Activated naive CD4-positive, alpha-beta T cell treated with anti-CD3 and anti-CD28 coated beads, Interleukin-2, amount 50 U/mL, for 16 hours (primary cell): ENCODE measurements at places on chromosomes 3 and 15.

DNA sequence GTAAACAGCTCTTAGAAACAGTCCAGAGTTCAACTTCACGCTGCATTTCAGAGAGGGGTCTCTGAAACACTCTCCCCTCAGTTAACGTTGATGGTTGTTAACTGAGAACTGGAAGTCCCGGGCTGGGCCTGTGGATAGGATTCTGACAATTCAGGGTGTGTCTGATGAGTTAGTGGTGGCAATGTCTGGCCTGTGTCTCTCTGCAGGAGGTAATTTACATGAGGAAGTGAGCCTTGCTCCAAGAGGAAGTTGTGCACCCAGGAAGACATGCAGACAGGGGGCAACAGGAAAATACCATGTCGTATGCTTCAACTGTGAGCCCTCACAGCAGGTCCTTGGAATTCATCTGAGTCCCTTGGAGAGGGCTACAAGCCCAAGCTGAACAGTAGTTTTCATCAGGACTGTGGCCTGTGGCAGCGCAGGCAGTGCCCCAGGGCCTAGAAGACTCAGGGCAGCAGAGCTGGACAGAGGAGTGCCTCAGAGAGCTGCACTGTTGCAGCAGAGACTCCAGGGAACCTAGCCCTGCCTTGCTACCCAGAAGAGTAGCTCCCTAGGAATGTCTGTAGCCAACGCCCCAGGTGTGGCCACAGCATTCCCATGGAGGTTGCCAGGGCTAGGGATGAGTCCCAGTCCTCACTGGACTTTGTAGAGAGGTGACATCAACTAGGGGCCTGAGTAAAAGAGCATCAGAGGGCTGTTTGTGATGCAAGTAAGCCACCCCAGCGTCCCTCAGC lies 104.6 kb upstream of the SELENOK start:
- no peak for DNase-seq

DNA sequence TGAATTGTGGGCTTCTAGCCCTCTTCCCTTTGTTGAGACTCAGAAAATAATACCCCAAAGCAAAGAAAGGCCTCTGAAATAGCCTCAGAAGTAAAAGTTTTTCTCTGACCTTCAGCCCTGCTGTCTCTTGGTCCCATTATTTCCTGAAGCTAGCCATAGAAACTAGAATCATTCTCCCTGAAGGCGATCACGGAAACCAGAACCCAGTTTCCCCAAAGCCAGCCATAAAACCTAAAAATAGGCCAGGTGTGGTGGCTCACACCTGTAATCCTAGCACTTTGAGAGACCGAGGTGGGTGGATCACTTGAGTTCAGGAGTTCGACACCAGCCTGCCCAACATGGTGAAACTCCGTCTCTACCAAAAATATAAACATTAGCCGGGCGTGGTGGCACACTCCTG lies 27.2 kb downstream of the EXD1 start:
- DNase-seq = no peak

DNA sequence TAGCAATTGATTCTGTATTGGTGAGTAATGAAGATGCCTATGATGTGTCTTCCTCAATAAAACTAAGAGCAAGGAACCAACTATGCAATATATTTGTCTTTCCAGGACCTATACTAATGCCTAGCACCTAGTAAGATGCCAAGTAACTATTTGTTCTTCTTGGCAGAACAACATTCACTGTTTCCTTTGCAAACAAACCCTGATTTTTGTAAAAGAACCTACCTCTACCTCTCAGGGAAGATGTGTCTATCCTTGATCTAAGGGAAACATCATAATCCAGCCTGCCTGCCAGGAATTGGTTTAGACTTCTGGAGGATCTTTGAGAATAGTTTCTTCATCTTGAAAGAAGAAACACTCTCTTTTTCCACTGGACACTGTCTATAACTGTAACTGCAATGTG lies 3.8 kb upstream of the ADPRH start:
- DNase-seq = no peak

DNA sequence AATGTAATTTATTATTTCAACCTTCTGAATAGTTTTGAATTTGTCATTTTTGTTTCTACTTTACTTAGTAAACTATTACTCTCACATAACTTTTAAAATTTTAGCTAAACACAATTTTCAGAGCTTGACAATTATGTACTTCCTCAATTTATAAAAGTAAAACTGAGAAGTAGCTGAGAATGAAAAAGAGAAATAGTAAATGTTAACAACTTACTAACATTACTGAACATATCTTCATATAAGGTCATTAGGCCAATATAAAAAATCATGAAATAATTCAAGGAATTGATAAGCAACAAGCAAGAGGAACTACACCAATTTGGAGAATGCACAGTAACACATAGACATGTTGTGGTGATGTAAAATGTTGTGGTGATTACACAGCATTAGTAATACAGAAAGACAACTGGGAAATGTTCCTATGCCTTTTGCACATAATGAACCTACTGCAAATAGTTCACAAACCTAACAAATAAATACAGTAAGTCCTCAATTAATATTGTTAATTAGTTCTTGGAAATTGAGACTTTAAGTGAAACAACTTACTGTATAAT lies 137.9 kb downstream of the CBLB start:
- DNase-seq = no peak

DNA sequence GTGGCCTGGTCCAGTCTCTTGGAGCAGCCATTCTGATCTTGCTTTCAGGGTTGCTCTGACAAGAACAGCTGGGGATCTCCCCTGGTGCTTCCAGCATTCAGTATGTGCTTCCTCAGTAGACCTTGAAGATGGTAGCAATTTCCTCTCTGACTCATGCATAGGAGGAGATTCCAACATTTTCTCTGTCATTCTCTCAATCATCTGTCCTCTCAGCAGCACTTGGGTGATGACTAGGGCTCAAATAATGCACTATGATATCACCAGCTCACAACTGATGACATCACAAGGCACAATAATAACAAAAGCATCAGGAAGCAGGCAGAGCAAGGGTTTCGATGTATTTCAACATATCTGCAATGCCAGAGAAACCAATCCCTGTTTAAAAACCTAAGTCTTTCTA lies 52.7 kb downstream of the NFKBIZ start:
- DNase-seq = no peak

DNA sequence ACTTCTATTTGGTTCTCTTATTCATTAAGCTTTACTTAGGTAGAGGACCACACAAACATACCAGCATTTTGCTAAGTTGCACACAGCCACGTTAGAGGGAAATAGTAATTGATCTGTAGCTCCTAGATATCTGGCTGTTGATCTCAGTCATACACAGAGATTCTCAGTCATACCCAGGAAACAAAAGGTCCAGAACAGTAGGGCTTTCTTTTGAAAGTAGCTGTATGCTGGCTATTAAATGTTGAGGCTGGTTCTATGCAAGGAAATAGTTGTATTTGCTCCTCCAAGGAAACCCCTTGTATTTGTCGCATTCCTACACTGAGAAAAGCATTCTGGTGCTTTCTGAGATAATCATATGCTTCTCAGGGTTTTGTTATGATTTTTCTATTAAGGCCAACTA lies 523.8 kb downstream of the SOX2 start:
- no peak for DNase-seq

- no peak for DNase-seq
Observed at GRCh38 chr3:45844616-45845015, 2.7 kb upstream of the LZTFL1 start.

DNA sequence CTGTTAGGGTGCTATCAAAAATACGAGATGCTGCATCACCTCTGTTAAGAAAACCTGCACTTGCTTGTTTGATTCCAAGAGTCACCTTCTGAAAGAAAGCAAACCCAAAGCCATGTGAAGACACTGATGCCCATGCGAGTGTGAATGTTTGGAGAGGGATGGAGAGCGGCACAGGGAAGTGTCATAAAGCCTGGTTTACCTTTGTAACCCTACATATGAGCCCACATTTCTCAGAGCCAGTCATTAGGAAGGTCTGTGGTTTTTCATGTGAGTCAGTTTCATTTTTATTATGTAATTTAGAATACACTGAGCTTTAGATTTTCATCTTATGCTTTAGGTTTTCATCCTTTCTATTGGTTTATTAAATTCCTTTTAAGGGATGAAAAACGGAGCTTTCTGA lies 896.8 kb downstream of the ROBO1 start:
- no peak for DNase-seq

DNA sequence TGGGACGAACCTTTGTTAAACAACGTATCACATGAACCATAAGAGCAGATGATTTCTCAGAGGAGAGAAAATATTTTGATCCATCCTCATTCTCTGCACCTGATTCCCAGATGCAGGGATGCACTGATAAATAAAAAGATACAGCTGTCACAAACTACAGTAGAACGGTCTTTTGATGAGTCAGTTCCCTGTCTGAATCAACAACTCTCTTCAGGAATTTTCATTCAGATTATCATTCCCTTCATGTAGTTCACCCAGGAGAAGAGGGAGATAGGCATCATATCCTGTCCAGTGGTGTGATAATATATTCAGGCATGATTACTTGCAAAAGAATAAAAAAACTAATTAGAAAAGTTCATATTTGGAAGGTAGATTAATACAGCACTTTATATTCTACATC lies 521.5 kb downstream of the PYDC2 start:
- no peak for DNase-seq

GRCh38 chr3:111210003-111210711 lies 138.5 kb downstream of the NECTIN3 start:
- no peak for DNase-seq

DNA sequence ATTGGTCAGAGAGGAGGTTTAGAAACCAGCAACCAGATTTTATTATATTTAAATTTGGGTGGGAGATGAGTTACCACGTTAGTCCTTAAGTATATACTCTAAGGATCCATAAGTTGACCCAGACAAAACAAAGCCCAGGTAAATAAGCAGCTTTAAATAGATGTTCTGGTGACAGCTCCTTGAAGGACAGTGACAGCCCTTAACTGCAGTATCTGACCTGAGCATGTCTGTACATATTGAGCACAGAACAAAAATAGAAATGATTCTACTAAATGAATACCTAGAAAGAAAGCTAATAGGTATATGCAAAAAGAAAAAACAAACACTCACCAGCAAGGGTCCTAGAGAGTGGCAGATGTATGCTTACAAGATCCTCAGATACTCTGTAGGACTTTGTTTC lies 63.0 kb downstream of the UBR1 start:
- DNase-seq = no peak

DNA sequence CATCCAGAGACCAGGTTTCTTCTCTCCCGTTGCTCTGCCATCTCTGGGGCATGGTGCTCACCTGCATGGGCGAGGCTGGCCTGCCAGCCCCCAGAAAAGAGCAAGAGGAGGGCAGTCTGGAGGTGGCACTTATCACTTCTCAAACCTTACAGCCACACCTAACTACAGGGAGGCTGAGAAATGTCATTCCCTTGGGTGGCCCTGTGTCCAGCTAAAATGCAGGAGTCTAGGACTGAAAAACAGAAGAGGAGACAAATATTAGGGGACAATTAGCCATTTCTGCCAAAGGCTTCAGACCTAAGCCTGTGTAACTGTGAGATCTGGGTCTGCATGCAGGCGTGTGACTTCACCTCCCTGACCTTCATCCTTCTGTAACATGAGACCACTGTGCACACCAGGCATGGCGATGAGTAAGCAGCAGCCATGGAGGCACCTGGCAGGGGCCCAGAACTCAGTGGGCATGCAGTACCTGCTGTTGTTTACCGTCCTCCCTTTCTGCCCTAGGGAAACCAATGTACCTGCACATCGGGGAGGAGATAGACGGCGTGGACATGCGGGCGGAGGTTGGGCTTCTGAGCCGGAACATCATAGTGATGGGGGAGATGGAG lies 83.4 kb downstream of the MESD start:
- no peak for DNase-seq

- DNase-seq = no peak
Observed at GRCh38 chr3:126035362-126036050, 48.4 kb downstream of the SLC41A3 start.

GRCh38 chr15:90358124-90359033 lies 6.3 kb downstream of the ZNF774 start:
- no peak for DNase-seq

DNA sequence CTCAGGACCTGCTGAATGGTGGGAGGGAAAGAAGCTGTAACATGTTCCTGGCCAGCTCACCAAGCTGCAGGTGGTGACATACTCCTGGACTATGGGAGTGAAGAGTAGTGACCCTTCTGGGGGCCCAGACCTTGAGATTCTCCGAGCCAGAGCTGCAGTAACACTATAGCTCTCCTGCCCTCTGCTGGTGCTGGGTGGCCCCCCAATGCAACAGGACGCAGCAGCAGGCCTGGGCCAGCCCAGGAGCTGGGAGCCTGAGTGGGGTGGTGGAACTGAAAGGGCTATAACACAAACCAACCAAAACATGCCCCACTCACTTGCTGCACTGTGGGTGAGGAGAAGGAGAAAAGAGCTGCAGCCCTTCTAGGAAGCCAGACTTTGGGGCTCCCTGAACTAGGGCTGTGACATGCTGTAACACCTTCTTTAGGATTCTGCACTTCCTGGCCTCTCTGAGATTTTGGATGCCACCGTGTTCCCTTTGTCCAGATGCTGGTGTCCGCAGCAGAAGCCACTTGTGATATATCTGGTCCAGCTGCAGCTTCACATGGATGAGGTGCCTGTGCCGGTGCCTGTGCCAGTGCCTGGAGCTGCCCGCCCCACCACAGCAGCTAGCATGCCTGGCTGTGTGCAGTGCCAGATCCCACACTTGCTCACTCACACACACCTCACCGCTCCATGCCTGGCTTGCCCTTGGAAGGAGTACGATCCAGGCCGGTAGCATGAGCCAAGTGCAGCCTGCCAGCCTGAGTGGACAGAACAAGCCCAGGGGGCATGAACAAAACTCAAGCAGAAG lies 636.8 kb upstream of the KCNMB2 start:
- no peak for DNase-seq

- no peak for DNase-seq
Observed at GRCh38 chr15:42353061-42353460, 6.2 kb upstream of the CAPN3 start.

DNA sequence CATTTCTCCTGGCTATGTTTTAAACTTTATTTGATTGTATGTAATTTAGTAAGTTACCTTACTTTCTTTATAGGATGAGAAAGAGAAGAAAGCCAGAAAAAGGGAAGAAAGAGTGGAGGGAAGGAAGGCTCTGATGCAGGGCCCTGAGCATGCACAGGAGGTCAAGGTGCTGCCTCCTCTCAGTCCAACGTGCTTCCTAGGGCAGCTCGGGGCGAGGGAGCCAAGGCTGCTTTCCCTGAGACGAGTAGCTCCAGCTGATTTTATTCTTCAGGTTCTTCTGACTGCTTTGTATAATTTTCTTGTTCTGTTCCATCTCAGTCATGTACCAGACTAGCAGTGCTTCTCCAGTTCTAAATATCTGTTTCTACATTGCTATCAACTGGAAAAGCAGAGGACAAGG lies 3.4 kb downstream of the CORO2B start:
- no peak for DNase-seq

- no peak for DNase-seq
Observed at GRCh38 chr3:39934696-39935095, 125.3 kb downstream of the MYRIP start.

DNA sequence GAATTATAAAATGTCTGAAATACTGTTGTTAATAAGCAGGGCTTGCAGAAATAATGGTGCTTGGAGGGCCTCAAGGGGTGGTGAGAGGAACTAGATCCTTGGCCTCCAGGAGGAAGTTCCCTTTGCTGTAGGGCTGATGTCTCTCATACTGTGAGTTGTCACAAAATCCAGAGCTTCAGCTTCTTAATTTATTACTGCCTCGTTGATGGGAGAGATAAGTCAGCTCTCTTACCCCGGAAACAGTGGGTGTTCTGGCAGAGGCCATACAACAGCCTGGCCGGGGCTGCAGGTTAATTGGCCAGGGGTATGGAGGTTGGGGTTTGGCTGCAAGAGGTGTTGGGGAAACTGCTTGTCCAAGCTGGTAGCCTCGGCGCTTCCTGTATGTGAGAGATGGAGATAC lies 15.5 kb downstream of the MAPKAPK3 start:
- DNase-seq = no peak

- no peak for DNase-seq
Observed at GRCh38 chr3:105349684-105350387, 16.9 kb upstream of the ALCAM start.
